A375 (cell line): ENCODE measurements at places on chromosomes 16 and 17. TPM values are rescaled to one million over a fixed set of nuclear protein-coding genes. Genes with fewer than 3 reads are reported as not detected.

NPTX1 gene
- 0.08 TPM in 1 of 2 replicates, not detected in the other for total RNA-seq

MVD gene
- 14.1 and 17.1 TPM in 2 replicates for total RNA-seq

NRN1L gene
- 0.30 TPM in 1 of 2 replicates, not detected in the other for total RNA-seq

PRAC1 gene
- not detected in 2 replicates for total RNA-seq

KRT33B gene
- total RNA-seq, result 0.29 TPM in 1 of 2 replicates, not detected in the other

SLC47A2 gene
- not detected in 2 replicates for total RNA-seq

CENPN gene
- total RNA-seq, result 107 and 158 TPM in 2 replicates

ZNF205 gene
- 16.9 and 18.4 TPM in 2 replicates for total RNA-seq

HOXB3 gene
- 11.9 and 13.7 TPM in 2 replicates for total RNA-seq

COTL1 gene
- 308 and 334 TPM in 2 replicates for total RNA-seq

CPNE7 gene
- total RNA-seq, result 8.8 and 12.0 TPM in 2 replicates

G6PC1 gene
- total RNA-seq, result not detected in 2 replicates

EXOC3L1 gene
- 0.13 TPM in 1 of 2 replicates, not detected in the other for total RNA-seq

C16orf54 gene
- 0.85 and 1.3 TPM in 2 replicates for total RNA-seq

USP43 gene
- total RNA-seq, result 9.7 TPM in 2 replicates

ITGAD gene
- total RNA-seq, result 0.19 TPM in 1 of 2 replicates, not detected in the other

VASN gene
- 1.6 and 1.9 TPM in 2 replicates for total RNA-seq
